ENCODE measurements at places on chromosomes 13 and 19.

GRCh38 chr13:102758842-102759241 lies 14.7 kb downstream of the TEX30 start:
- no peak for DNase-seq

GRCh38 chr19:30437869-30438268 lies 65.7 kb downstream of the ZNF536 start:
- DNase-seq, result no peak

- DNase-seq, result no peak
Observed at GRCh38 chr13:112105892-112106291, 38.9 kb downstream of the SOX1 start.

DNA sequence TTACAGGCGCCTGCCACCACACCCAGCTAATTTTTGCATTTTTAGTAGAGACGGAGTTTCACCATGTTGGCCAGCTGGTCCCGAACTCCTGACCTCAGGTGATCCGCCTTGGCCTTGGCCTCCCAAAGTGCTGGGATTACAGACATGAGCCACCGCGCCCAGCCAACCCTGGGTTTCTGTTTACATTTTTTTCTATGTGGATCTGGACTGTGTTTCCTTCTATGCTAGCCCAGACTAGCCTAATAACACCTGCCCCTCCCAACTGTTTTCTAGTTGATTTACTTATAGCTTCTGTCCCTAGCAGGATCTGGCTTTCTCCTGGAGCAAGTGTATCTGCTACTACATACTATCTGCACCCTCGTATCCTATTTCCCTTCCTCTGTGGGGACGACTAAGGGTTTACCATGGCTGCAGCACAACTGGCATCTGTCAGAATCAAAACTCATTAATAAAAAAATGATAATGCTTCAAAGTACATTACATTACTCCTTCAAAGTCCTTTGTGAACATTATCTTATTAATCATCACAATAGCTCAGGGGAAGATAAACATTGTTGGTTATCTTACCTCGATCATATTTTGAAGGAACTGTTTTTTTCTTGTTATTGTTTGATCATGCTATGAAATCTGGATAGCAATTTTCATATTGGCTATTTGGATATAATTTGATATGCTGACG lies 228.3 kb downstream of the KLF5 start:
- no peak for DNase-seq

- DNase-seq, result no peak
Observed at GRCh38 chr19:13623716-13624710, 117.7 kb upstream of the CACNA1A start.

- DNase-seq, result no peak
Observed at GRCh38 chr19:10983026-10983425, 22.2 kb downstream of the SMARCA4 start.

DNA sequence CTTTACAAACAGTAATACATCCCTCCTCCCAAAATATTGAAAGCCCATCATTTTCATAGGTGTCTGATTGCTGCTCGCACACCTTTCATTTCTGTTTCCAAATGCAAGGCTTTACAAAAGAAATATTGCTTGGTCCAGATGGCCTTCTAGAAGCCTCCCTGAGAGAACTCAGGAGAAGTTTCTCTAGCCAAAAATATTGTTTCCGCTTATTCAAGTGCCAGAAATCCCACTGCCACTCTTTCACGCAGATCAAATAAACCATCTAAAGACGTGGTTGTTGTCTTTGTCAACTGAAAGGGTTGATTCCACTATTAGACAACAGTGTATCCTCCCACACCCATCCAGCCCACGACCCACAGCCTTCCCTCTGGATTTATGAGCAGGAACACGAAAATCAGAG lies 96.2 kb downstream of the ZIC5 start:
- no peak for DNase-seq

DNA sequence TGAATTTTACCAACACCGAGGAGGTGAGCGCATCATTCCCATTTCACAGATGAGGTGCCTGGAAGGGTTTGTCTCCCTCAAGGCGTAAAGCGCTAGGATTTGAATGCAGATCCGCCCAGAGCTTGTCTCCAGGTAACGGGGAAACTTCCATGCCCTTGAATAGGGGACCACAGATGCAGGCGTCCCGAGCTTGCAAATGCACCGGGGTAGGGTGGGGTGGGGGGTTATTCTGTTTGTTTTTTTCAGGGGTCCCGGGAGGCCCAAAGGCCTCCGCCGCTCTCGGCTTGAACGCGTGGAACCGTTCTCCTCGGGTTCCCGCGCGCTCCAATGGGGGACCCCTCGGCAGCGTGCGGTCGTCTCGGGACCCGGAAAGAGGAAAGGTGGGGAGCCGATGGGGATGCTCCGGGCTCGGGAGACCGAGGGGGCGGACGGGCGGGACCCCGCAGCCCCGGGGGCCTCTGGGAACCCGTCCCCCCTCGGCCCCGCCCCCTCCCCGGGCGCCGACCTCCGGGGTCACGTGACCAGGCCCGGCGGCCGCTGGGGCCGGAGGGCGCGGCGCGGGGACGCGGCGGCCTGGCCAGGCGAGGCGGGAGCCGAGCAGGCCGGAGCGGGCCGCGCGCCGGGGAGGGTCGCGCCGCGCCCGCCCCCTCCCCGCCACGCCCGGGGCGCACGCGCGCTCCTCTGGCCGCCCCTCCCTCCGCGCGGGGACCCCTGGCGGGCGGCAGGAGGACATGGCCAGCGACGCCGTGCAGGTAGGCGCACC lies at the start of gene PKN1:
Gene PKN1 (plus strand): TSS at position 516 of the 763 bp plus-strand sequence. CDS start 216 bp downstream, at position 732.
- peak; percentile 78 for DNase-seq

DNA sequence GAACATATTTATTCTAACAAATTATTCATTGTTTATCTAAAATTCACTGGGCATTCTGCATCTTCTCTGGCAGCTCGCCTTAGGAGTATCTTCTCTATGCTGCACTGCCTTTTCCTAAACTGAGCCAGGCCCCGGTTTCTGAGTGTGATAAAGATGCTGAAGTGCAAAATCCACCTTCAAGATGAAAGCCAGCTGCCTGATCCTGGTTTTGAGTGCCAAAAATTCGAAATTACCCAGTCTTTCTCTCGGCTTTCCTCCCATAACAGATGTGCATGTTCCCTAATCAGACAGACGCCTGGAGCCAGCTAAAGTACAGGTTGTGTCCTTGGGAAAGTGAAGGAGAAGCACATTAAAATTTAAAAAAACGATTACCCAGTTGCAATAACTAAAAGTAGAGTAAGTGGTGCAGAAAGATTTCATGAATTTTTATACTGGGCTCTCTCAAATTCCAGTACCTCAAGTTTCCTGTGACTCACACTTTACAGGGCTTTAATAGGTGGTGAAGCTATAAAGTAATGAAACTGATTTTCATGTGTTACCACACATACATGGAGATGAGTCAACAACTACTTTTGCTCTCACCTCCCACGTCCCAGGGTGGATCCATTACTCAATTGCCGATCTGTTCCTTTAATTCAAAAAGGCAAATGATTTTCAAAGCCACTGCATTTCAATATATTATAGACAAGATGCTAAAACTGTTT lies 65.0 kb upstream of the GTF2F2 start:
- DNase-seq, result no peak

DNA sequence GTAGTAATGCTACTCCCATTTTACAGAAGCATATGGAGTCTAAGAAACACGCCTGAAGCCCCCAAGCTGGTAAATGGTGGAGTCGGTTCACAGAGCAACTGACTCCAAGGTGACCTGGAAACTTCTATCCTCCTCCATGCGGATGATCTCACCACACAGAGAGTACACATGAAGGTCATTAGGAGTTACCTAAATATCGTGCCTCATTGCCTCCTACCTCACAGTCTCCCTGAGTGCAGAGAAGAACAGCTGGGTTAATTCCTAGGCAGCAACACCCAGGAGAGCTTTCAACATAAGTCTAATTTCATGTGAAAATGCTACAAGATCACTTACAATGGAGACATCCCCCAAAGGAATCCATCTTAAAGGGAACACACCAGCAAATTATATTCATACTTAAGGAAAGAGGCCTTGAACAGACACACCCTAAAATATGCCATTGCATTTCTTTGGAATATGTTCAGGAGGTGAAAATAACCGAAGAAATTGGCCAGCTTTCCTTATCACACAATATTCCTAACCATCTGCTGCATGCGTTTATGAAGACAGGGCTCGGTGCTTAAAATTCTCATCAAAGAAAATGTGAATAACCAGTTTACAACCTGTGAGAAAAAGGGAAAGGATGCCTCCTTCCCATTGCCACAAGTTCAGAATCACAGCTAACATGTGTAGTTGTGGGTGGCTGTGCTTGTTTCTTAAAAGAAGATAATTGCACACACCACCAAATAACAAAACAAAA lies 203.6 kb upstream of the NBEA start:
- DNase-seq, result no peak

GRCh38 chr19:51478381-51479234 lies at the start of gene CEACAM18:
CEACAM18 (plus strand) TSS chr19:51478539.
- no peak for DNase-seq

DNA sequence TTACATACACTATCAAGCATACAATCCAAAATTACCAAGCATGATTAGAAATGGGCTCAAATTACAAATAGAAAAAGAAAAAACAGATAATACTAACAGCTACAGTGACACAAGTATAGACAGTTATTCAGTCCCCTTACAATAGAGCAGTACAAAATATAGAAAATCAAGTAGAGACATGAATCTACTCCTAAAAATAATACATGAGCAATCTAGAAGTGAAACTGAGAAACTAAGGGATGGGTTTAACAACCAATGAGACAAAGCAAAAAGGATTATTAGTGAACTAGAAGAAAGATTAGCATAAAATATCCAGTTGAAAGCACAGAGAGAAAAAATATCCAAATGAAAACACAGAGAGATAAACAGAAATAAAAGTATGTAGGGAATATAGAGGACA lies 426.7 kb downstream of the TBC1D4 start:
- no peak for DNase-seq

DNA sequence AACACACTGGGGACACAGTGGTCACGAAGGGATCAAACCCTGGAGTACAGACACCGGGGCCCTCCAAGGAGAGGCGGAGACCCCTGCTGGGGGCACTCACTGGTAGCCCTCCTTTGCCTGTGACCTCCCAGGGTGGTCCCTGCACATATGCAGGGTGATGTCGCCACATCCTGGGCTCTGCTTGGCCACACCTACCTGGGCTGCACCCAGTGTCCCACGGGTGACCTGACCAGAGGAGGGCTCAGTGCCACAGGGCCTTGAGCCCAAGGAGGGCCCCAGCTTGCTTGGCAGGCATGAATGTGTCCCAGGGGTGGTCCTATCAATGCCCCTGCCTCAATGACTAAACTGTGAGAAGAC lies 4.1 kb downstream of the PCID2 start:
- no peak for DNase-seq

GRCh38 chr13:41428155-41428554 lies 29.2 kb upstream of the RGCC start:
- no peak for DNase-seq

DNA sequence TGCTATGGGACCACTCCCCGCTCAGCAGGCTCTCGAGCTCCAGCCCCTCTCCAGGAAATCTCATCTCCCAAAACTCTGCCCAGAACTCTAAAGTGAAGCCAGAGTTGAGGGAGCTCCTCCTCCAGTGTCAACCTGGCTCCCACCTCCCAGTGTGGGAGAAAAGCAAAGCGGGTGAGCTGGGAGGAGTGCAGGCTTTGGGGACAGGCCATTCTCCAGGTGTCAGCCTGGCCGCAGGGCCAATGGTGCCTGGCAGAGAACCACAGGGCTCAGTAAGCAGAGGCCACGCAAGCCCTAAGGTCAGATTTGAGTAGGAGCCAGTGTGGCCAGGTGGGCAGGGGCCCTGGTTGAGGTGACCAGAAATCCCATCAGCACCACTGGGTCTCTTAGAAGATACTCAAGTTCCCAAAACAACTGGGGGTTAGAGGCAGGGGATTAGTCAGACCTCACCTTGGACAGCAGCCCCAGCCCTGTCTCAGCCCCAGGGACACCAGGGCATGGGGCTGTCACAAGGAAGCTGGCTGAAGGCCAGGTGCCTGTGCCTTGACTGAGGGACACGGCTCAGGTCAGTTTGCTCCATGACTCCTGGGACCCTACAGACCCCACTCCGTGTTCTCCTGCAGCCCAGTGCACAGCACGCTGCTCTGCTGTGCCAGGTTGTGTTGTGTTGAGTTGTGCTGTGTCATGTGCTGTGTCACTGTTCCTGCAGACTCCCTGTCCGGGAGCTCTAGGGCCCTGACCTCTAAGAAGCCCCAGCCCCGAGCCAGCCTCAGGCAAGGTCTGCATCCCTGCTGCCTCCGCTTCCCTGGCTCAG lies 2.8 kb upstream of the ZNF181 start:
- DNase-seq, result no peak

GRCh38 chr19:39138221-39139211 lies 12.9 kb downstream of the PAK4 start:
- DNase-seq, result no peak

DNA sequence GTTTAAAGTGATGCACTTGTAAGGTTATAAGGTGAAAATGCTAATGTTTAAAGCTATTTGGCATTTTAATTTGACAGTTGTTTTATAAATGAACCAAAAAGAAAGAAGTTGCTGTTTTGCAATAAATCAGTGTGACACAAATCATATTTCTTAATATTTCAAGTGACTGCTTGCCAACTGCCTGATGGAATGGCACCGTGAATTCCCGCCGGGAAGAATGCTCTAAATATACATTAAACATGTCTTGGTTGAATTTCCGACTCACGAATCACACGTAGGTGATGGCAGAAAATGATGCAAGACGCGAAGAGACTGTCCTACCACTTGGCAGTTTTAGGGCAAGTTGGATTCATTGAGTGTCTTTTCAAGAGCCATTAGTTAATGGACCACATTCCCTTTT lies 3.1 kb upstream of the GJB2 start:
- DNase-seq, result no peak

DNA sequence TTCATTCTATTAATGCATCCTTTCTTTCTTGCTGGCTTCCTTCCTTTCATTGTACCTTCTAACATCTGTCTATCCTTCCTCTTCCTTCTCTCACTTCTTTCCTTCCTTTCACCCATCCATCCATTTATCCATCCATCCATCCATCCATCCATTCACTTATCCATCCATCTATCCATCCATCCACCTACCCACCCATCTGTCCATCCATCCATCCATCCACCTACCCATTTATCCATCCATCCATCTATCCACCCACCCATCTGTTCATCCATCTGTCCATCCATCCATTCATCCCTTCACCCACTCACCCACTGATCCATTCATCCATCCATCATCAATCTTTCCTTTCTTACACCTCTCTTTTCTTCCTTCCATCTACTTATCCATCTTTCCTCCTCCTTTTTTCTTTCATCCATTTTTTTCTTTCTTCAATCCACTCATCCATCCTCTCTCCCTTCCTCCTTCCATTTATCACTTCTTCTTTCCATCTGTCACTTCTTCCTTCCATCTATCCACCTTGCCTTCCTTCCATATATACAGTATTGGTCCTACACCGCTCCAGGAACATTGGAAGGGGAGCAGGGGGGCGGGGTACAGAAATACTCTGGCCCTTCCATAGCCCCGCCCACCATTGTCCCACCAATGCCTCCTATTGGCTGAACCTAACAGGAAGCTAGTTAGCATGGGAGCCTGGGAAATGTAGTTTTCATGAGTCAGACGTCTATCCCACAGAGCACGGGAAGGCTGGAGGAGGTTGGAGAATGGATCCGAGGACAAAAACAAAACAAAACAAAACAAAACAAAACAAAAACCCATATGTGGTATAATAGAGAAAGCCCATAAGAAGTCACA lies 45.9 kb downstream of the MBD3L1 start:
- no peak for DNase-seq
